ENCODE measurements at places on chromosomes 5 and 9.

- DNase-seq = no peak
Measured at GRCh38 chr5:137282216-137282615, 216.9 kb downstream of the SPOCK1 start.

GRCh38 chr9:91433180-91433579 lies 9.5 kb upstream of the NFIL3 start:
- no peak for DNase-seq

DNA sequence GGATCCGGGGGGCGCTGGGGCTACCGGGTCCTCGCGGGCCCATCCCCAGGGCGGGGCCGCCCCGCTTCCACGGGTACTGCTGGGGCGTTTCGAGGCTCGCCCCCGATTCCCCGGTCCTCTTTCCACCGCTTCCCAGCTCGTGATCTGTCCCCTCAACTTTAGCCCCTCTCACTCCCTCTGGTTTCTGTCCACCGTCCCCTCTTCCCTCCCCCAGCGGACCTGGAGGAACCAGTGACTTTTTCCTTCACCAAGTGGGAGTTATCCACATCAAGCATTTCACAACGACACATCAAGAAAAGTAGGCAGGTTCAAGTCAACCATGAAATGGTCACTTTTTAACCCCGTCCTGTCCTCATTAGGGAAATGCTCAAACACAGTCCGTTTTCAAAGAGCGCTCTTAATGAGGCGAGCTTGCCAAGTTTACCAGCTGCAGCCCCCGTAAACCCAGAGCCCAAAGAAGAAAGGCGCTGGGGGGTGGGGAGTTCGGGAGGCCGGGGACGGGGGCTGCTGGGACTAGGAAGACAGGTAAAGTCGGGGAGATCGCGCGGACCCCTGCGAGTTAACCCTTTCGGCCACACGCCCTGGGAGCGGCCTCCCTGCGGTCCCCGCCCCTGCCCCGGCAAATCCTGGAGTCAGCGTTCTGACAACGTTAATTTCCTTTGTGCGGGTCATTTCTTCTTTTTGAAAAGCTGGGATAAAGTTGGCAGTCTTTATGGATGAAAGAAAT lies 2.1 kb upstream of the NFIB start:
- no peak for DNase-seq

- DNase-seq = no peak
Measured at GRCh38 chr5:54639621-54640020, 122.1 kb downstream of the SNX18 start.

GRCh38 chr5:81747030-81747429 lies 3.9 kb downstream of the SSBP2 start:
- no peak for DNase-seq

GRCh38 chr5:147098233-147098790 lies 136.5 kb upstream of the STK32A start:
- no peak for DNase-seq

GRCh38 chr5:39639618-39640089 lies 214.9 kb upstream of the DAB2 start:
- DNase-seq = no peak

GRCh38 chr5:143208781-143209510 lies 194.5 kb downstream of the NR3C1 start:
- no peak for DNase-seq

GRCh38 chr9:37923118-37923795 lies 19.3 kb upstream of the SLC25A51 start:
- no peak for DNase-seq

- DNase-seq = no peak
Measured at GRCh38 chr9:79674052-79674777, 102.5 kb downstream of the TLE4 start.

DNA sequence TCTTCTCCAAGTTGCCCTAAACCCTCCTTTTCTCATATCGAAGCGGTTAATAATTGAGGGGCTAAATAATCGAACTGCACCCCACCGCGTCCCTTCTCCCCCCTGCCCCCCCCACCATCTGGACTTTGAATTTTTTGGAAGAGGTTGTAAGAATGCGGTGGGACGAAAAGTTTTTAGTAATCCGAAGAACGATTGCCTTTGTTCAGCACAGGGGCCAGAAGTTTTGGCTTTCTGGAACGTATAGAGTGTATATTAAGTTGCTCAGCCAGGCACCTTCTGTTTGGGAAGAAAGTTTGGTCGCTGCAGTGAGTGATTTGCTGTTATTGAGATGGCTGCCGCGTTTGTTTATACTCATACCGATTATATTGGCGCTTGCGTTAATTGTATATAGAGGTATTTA lies 518 bp downstream of the ERBIN start:
- no peak for DNase-seq

GRCh38 chr5:75340714-75341478 lies 3.9 kb downstream of the HMGCR start:
- no peak for DNase-seq

DNA sequence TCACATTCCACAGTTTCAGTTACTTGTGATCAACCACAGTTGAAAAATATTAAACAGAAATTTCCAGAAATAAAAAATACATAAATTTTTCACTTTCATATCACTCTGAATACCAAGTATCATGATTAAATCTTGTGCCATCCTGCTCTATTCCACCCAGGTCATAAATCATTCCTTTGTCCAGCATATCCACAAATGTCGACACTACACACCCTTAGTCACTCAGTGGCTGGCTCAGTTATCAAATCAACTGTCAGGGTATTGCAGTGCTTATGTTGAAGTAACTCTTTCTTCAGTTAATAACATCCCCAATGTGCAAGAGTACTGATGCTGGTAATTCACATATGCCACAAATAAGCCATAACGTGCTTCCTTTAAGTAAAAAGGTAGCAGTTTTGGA lies 115.7 kb downstream of the FBXL17 start:
- DNase-seq = no peak

GRCh38 chr5:170006021-170006420 lies 25.7 kb upstream of the INSYN2B start:
- no peak for DNase-seq

DNA sequence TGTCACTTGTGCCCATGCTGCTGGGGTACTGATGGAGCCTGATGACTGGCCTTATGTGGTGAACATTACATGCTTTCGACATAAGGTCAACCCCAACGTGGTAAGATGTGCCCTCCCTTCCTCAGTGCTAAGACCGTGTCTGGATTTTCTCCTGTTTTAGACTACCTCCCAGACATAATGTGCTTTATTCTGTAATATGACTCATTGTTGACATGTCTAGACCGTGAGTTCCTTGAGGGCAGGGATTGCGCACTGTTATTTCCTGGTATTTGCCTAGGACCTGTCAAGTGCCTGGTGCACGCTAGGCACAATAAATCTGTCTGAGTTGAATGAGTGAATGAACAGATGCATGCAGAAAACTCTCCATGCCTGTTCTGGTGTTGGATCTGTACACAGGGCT lies 346.0 kb downstream of the KDM4C start:
- no peak for DNase-seq

DNA sequence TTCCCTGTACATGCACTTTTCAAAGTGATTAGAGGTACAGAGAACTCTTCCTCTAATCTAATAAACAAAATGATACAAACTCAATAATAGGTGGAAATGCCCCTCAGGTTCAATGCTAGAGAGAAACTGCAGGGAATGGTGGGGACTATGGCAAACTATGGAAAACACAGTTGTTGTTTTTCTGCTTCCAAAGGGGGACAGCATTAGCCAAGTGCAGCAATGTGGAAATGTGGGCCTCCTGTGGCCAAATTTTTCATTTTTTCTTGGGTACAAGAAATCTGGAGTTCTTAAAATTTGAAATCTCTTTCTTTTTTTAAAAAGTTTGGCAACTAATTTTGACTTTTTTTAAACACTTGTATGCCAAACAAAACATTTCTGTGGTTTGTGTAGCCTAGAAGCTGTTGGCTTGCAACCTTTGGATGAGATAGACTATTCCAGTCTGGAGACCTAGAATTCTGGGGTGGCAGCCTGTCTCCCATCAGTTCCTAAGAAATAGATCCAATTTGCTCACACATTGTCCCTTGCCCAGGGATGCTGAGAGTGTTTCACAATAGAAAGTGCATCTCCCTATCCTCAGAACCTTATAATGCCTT lies 218.6 kb downstream of the PAPPA start:
- DNase-seq = no peak

DNA sequence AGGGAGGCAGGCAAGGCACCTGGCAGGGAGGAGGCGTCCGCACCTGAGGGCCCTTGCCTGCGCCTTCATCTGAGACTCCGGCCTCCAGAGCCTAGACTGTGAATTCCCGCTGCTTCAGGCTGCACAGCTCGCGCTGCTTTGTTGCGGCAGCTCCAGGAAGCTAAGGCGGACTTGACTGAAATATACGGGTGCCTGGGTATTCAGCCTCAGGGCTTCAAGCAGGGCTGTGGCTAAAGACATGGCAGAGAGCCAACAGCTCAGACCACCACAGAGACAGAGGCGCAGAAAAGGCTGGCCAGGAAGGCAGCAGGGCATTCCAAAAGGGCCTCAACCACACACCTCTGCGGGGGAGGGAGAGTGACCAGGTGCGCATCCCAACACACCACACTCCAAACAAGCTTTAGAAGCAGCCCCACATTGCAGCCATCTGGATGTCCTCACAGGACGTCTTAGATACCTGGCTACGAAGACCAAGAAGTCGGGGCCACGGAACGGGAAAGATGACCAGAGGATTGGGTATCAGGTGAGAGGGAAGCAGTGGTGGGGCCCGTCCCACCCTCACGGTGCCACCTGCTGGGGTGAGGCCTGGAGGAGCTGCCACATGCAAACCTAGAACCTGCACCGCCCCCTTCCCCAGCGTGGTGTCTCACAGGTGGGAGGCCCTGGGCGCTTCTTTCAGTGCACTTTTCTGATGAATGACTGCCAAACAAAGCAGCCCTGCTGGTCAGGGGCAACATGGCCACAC lies 1.7 kb upstream of the DPH7 start:
- no peak for DNase-seq

GRCh38 chr5:127838661-127839060 lies 135.5 kb downstream of the CCDC192 start:
- DNase-seq = no peak

- DNase-seq = no peak
Measured at GRCh38 chr5:137400571-137400970, 98.6 kb downstream of the SPOCK1 start.

GRCh38 chr9:89879701-89880100 lies 274.9 kb downstream of the GADD45G start:
- no peak for DNase-seq

GRCh38 chr9:87512311-87512710 lies 14.6 kb downstream of the DAPK1 start:
- DNase-seq = no peak

GRCh38 chr9:36535107-36535506 lies 37.6 kb upstream of the MELK start:
- no peak for DNase-seq

DNA sequence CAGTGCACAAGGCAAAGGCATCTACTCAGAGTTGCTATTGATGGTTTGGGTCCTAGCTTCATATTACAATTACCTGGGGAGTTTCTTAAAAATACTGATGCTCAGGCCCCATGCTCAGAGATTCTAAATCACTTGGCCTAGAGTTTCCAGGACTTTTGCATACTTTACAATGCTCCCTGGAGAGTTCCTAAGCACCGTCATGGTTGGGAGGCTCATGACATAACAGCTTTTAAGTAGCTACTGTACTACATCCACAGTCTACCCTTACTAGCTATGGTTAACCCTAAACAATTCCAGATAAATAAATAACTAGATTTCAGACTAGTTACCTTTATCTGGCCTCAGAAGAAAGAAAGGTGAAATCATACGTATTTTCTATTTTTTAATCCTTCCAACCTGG lies 414.4 kb downstream of the PDE4D start:
- no peak for DNase-seq

GRCh38 chr9:35749515-35750255 lies 598 bp downstream of the RGP1 start:
- DNase-seq = no peak

GRCh38 chr5:89273289-89273688 lies 390.3 kb upstream of the MEF2C start:
- DNase-seq = no peak

DNA sequence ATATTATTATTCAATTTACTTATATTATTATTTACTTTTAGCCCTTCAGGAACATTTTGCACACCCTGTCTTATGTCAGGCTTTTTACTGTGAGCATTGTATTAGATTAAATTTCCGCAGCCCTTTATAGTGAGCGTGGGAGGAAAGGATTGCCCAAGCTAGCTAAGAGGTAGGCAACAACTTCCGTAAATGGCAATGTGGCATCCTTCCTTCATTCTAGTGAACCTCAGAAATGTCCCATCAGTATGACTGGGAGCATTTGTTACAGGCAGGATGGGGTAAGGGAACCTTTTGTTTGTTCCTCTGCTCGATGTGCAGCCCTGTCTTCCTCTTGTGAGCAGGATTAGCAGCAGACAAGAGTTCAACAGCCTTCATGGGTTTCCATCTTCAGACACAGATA lies 6.2 kb upstream of the CD180 start:
- DNase-seq = no peak

DNA sequence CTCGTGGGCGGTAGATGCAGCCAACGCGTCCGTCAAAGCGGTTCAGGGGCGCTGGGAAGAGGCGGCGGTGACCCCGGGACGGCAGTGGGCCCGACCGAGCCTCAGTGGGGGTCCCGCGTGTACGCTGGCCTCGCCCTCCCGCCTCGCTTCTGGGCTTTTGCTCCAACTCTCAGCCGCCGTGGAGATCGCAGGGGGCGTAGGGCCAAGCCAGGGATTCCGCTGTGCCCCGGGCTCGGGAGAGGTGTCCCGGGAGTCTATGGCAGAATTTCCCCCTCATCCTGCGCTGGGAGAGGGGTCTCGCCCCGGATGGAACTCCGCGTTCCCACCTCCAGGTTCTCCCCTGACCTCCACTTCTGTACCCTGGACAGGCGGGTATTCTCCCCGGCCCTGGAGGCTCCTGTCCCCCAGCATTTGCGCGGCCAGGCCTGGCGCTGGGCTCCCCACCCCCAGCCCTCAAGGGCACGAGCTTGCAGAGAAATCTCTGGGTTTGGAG lies 131.9 kb downstream of the MRPL36 start:
- no peak for DNase-seq

DNA sequence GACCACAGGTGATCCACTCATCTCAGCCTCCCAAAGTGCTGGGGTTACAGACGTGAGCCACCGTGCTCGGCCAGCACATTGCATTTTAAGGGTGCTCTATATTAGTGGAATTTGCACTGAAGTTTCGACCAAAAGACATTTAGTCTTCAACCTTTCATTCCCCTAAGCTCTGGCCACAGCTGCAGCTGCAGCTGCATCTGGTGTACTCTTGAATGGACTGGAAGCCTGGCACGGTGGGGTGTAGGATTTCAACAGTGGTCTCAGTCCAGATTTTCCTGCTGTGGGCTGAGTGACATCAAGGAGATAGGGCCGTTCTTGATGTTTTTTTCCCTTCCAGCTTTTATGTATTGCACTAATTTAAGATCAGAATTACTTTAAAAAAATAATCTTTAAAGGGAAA lies 255.2 kb downstream of the PDZD2 start:
- DNase-seq = no peak

All from NCI-H2081 treated with DMSO at 0.1 percent for 48 hours (cell line).